NCI-H1436 (cell line): ENCODE measurements at places on chromosomes 6 and 20.

GRCh38 chr6:114040871-114041270, 69.9 kb upstream of the HDAC2 start:
- no peak for DNase-seq

- no peak for DNase-seq
Observed at GRCh38 chr6:17656644-17657043, 50.1 kb downstream of the NUP153 start.

DNA sequence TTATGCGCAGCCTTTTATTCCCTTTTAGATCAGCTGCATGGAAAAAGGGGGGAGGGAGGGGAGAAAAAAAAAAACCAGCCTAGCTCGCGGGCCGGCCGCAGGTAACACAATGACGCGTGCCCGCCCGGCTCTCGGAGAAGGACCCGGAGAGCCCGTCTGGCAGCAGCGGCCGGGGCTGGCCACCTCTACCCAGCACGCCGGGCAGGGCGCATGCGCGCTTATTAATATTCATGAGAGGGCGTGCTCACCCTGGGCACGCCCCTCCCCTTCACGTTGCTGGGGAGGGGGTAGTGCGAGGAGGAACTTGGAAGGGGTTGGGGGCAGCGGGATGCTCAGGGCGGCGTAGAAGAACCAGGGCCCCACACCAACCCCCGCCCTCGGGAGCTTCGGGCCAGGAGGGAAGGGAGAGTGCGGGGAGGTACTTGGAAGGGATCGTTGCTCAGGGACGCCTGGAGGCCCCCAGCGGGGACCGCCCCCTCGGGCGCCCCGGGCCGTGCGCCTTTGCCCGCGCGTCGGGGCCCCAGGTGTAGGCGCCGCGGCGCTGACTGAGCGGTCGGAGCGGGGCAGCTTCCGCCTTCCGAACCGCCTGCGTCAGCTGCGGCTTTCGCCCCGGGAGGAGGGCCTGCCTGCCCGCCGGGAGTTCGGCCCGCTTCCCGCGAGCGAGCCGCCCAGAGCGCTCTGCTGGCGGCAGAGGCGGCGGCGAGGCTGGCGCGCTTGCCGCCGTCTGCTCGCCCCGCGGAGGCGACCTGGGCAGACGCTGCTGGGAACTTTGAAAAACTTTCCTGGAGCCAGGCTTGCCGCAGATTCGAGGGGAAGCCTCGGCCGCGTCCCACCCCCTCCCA, at the start of gene JAG1:
Gene JAG1, minus strand, starts transcription at position 158 of the 842 bp plus-strand sequence. CDS start 469 bp downstream, outside the sequence.
- peak; percentile 84 for DNase-seq

DNA sequence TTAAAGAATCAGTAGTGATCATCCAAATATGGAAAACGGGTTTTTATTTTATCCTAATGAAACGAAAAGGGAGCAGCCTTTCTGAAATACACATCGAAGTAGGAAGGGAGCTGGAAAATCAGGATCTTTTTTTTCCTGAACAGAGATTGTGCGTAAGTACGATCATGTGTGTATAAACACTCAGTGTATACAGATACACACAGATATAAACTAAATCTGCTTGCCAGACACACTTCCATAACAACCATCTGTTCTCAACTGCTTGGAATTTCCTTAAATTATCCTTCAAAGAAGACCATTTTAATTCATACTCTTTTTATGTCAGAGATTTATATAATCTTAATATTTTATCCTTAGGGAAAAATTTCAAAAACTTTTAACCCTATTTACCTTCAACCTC, 110.7 kb downstream of the CHD6 start:
- DNase-seq: no peak

DNA sequence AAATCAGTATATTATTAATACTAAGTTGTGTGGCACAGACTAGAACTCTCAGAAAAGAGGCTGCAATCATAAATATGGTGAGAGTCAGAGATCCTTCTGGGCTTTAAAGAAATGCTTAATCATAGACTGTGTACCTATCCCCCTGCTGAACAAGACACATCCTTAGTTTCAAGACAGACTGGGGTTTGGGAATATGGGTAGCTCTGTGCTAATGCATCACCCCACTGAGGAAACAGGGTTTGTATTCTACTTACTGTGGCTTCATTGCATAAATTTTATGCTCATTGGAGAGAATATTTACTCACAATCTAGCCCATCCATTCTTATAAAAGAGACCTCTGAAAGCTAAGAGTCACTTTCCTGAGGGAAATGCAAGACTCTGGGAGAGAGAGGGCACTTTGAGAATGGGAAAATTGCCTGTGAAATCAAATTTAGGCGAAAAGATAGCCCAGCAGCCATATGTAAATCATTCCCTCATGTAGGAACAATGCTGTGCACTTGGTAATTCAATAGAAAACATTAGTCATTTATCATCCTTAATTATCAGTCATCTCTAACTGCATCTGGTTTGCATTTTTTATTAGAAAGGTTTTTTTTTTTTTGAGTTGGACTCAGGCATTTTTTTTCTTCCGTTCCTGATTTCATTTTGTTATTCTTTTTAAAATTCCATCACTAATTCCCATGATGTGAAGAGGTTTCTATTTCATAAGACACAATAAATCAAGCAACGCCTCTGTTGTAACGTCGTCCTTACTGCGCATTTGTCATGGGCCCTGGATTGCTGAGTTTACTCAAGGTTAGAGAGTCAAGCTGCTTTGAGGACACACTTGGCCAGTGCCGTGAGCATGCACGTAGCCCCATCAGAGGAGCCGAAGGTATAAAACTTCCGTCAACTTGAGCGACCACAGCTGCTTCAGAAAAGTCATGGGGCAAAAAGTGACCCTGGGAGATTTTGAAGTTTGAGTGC, 91.8 kb downstream of the TRMT11 start:
- DNase-seq: no peak

DNA sequence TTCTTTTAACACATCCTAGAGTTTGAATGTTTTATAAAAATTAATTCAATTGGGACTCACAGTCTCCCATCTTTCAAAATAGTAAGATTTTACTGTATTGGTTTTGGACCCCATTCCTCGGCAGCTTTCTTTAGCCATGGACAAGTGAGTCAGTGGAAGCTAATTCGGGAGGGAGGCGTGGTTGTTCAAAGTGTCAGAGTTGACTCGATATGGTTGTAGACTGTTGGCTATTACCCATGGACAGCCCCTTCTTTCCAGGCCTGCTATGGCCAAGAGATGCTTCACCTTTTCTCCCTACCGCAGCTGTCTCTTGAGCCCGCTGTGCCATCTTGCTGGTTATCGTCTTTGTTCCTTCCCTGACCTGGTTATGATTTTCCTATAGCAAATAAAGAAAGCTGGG, 243.0 kb downstream of the CD83 start:
- DNase-seq: no peak

GRCh38 chr6:31750411-31751022, 10.7 kb downstream of the MSH5 start:
- no peak for DNase-seq

DNA sequence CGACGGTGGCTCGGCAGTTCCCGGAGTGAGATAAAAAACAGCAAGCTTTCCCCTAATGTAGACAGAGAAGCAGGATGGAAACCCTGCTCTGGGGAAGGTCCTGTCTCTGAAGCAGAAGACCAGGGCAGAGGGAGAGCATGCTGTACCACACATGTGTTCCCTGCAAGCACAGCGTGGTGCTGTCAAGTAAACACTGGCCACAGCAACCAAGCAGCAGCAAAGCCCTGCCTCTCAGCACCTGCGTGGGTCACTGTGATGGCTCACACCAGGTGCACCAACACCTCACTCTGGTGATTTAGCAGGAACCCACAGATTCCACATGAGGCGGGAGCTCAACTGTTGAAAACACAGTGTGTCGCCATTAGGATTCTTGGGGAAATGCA, 65.2 kb upstream of the TXNDC5 start:
- DNase-seq: no peak

DNA sequence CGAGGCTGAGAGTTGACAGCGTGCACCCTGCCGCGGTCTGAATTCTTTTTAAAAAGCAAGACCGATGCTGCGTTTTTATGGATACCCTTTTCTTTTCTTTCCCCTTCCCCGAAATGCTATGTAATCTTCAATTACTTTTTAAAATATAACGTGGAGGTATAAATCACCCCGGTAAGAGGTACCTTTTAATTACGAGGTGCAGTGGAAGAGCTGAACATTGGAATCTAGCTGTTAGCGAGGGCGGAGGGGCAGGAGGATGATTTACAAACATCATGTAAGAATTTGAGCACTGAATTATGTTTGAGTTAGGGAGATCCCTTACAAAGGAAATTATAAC, 1.2 kb downstream of the EYA2 start:
- no peak for DNase-seq

- DNase-seq: no peak
Observed at GRCh38 chr6:26129656-26130055, 42.4 kb downstream of the HFE start.

DNA sequence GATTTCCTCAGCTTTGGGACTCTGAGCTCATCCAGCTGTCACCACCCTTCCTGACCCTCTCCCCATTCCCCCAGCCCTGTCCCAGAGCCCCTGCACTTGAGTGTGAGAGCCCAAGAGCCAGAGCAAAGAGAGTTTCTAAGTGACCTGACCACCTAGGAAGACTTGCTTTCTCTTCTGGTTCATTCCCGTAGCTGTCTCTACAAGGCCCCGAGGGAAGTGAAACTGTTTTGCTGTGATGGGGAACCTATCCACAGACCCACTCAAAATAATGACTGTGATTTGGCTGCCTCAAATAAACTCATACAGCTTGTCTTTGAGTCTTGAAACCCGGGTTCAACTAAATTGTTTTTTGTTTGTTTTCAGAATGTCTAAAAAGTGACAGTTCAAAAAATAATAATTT, 74.6 kb upstream of the XRN2 start:
- DNase-seq: no peak

DNA sequence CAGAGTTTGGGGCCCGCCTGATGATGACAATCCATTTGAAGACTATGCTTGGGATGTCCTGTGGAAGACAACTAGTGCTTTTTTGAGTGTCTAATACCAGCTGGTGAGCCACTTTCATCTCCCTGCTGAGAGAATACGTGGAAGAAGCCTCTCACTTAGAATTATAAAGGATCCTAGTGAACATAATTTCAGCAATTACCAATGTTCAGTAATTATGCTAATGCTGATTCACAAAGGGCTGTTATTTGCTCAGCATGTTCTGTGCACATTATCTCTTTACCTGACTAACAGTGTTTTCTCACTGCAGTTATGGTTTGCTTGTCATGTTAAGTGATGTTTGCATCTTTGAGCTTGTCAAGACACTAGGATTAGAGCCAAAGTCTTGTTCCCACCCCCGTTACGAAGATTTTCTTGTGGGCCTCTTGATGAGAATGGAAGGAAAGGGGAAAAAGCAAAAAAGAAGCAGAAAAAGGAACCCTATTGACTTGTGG, 282.1 kb upstream of the CHD6 start:
- DNase-seq: peak; percentile 28

GRCh38 chr6:38493931-38494547, 145.7 kb downstream of the BTBD9 start:
- DNase-seq: peak; percentile 69

GRCh38 chr6:21582651-21583050, 10.9 kb upstream of the SOX4 start:
- no peak for DNase-seq

- DNase-seq: no peak
Observed at GRCh38 chr20:6806275-6806674, 38.8 kb downstream of the BMP2 start.

- no peak for DNase-seq
Observed at GRCh38 chr20:58251348-58251978, 23.0 kb upstream of the ANKRD60 start.

GRCh38 chr6:8536122-8536521, 100.8 kb upstream of the SLC35B3 start:
- no peak for DNase-seq

DNA sequence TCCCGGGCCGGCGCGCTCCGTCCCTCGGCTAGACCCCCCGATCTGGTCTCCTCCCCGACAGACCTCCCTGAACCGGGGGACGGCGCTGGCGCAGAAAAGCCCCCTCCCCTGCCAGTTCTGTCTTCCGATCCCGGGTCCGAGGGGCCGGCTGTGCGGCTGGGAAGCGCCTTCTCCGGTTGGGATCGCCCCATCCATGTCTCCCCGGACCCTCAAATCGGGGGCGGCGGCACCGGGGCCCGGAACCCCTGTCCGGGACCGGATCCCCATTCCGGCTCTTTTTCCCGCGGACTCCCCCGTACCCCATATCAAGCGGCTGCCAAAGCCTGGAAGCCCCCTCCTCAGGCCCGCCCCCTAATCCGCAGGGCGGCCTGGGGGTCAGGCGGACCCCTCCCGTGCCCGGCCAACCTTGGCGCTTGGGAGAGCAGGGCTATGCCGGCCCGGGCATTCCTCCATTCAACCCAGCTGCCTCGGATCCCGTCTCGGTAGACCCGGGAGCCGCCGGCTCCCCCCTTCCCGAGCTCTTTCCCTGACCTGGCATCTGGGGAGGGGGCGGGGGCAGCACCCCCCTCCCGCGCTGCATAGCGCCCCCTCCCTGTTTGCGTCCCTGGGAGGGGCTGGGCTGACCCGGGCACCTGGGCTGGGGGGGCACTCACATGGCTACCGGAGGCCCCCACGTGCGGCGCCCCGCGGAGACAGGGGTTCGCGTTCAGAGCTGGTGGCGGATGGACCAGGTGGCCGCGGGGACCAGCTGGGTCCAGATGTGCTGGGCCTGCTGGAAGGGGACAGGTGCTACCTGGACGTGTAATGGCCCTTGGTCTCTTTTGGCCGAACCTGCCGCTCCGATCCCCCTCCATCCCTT, 643 bp downstream of the DLGAP4 start:
- DNase-seq: no peak

GRCh38 chr6:28900577-28901256, 23.1 kb downstream of the TRIM27 start:
- DNase-seq: no peak

GRCh38 chr6:89925826-89926225, 31.6 kb downstream of the GJA10 start:
- no peak for DNase-seq

- DNase-seq: no peak
Observed at GRCh38 chr6:156617376-156617775, 159.8 kb upstream of the ARID1B start.
